ENCODE measurements at places on chromosomes 6 and 20. TPM values are rescaled to one million over a fixed set of nuclear protein-coding genes. Genes with fewer than 3 reads are reported as not detected.

- no peaks in the 10 kb centered on the region for H3K4me1 ChIP-seq
- no peak overlapping the region for H3K4me3 ChIP-seq
- H3K27me3 ChIP-seq: no peaks in the 10 kb centered on the region
- no peaks in the 10 kb centered on the region for H3K36me3 ChIP-seq
Measured at GRCh38 chr6:163667372-163668060, 253.0 kb downstream of the QKI start.

- no peaks in the 10 kb centered on the region for H3K36me3 ChIP-seq
- no peak overlapping the region for H3K4me3 ChIP-seq
- DNase-seq: no peak
- no peaks in the 10 kb centered on the region for H3K4me1 ChIP-seq
Measured at GRCh38 chr6:127204281-127204680, 62.4 kb upstream of the RNF146 start.

DNA sequence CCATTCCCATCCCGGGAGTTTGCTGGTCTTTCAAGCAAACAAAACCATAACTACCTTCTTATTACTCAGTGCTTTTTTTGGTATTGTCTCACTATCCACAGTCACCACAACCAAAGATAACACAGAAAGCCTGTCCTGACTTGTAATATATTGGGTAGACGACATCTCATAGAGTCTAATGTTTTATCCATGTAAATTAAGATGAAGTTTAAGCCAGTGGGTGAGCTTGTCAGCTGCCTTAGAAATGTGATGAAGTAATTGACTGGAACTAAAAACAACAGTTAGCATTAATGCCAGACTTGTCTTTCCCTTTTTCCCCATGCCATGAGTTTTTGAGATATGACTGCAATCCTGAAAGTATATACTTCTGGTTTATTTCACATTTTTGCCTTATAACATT lies 282.7 kb upstream of the PRDM1 start:
- no peak overlapping the region for H3K27ac ChIP-seq
- no peak for DNase-seq
- no peaks in the 10 kb centered on the region for H3K4me1 ChIP-seq
- H3K27me3 ChIP-seq: no peaks in the 10 kb centered on the region

Gene CALHM4
- not detected for total RNA-seq

DNA sequence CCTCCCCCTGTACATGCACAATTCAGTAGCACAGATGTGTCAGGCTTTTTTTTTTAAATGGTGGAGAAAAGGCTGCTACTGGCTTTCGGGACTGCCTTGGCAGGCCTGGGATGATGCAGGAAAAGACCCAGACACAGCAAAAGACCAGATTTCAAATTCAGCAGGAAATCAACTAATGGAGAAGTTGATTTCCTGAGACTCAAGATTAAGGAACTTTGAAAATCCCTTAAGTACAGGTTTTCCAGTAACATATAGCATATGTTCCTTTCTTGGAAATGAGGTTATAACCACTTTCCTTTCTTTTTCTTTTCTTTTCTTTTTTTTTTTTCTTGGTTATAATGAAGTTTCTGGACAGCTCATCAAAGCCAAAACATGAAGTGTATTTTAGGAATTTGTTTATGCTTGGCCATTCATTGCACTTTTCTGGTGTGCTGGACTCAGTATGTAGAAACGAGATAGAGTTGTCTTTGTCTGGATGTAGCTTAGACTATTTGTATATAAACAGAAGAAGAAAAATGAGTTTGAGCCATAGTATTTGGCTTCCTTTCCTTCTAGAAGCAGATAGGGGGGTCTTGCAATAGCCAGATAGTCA lies 119.4 kb downstream of the SASH1 start:
- H3K27me3 ChIP-seq: no peaks in the 10 kb centered on the region

DNA sequence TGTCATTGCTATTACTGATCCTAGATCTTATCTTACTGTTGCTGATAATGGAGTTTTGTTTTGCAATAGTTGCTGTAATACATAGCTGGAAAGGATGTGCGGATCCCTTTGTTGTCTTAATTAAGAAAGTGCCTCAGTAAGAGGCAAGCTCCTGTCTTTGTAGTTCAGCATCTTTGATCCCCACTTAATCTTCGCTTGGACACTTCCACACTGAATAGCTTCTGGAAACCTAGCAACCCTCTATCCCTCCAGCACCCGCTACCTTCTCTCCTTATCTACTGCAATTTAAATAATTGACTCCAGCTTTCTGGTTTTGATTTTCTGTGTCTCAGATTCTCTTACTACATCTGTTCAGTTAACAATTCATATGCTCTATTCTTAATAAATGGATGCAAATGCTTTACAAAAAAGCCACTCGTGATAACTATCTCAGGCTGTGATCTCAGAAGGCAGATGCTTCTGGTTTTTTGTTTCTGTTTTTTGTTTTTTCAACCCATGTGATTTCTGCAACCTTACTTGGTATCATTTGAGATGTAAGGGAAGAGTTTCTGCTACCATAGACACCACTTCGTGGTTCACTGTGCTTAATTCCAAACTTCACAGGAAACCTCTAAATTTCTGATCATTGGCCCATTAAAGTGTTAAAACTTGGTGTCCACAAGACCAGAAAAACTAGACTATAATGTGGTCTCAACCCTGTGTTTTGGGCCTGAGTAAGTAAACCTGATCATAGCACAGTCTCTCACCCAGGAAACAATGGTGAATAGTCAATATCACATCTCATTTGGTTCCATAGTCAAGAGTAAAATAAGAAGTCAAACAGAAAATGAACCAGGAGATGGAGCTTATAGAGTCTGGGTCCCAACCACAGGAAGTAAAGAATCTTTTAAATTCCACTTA lies 352.1 kb upstream of the SOX4 start:
- no peak for DNase-seq
- no peaks in the 10 kb centered on the region for H3K36me3 ChIP-seq
- H3K4me1 ChIP-seq: no peaks in the 10 kb centered on the region

Gene SPEF1
- total RNA-seq: 0.18 TPM

GRCh38 chr6:14726816-14727493 lies 518.9 kb upstream of the JARID2 start:
- H3K36me3 ChIP-seq: no peaks in the 10 kb centered on the region
- H3K4me1 ChIP-seq: no peaks in the 10 kb centered on the region
- H3K27ac ChIP-seq: no peak overlapping the region
- no peaks in the 10 kb centered on the region for H3K27me3 ChIP-seq
- no peak overlapping the region for H3K4me3 ChIP-seq

- H3K27me3 ChIP-seq: no peaks in the 10 kb centered on the region
- no peaks in the 10 kb centered on the region for H3K36me3 ChIP-seq
- no peak overlapping the region for H3K27ac ChIP-seq
- H3K4me3 ChIP-seq: no peak overlapping the region
- DNase-seq: no peak
- no peaks in the 10 kb centered on the region for H3K4me1 ChIP-seq
Measured at GRCh38 chr6:155481215-155481614, 25.6 kb upstream of the NOX3 start.

DNA sequence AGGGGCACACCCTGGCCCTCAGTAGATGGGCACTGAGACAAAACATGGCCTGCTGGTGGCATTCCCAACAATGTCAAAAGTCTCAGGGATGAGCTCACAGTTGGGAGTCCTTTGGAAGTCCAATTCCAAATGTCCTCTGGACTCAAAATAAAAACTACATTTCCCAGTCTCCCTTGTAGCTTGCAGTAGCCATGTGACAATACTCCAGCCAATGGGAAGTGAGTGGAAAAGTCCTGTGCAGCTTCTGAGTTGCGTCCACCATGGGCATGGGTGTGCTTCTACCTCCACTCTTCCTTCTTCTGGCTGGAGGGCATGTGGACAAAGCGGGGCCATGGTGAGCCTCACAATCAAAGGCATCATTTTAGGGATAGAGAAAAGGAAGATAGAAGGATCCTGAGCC lies 5.8 kb upstream of the ADAM33 start:
- DNase-seq: no peak
- H3K27ac ChIP-seq: no peak overlapping the region

DNA sequence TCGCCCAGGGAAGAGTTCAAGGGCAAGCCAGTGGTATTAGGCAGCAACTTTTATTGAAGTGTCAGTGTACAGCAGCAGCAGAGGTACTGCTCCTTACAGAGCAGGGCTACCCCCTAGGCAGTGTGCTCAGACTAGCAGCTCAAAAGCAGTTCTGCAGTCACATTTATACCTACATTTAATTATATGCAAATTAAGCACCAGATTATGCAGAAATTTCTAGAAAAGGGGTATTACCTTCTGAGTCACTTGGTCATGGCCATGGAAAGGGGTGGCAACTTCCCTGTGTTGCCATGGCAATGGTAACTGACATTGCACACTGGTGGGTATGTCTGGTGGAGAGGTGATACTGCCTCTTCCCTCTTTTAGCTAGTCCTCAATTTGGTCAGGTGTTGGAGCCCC lies 2.1 kb upstream of the ZKSCAN4 start:
- no peak for DNase-seq
- peaks cover 4% of the 10 kb centered on the region for H3K36me3 ChIP-seq
- no peak overlapping the region for H3K4me3 ChIP-seq
- H3K27ac ChIP-seq: no peak overlapping the region

Gene PLA2G7
- total RNA-seq: 0.19 TPM

Gene BYSL
- total RNA-seq: 9.1 TPM

- DNase-seq: no peak
- no peaks in the 10 kb centered on the region for H3K4me1 ChIP-seq
- H3K27ac ChIP-seq: no peak overlapping the region
- H3K4me3 ChIP-seq: no peak overlapping the region
- H3K36me3 ChIP-seq: no peaks in the 10 kb centered on the region
Measured at GRCh38 chr6:72579865-72580264, 42.0 kb upstream of the KCNQ5 start.

All from heart left ventricle (tissue), 16 donors.